ENCODE measurements at places on chromosomes 3 and 15.

GRCh38 chr3:61858054-61858453 lies 296.7 kb downstream of the PTPRG start:
- no peak for DNase-seq

- no peak for DNase-seq
Observed at GRCh38 chr15:33396475-33396874, 85.7 kb downstream of the RYR3 start.

GRCh38 chr3:117790235-117790987 lies 1080.8 kb downstream of the TUSC7 start:
- DNase-seq, result no peak

- no peak for DNase-seq
Observed at GRCh38 chr3:172716476-172716875, 5.6 kb upstream of the NCEH1 start.

DNA sequence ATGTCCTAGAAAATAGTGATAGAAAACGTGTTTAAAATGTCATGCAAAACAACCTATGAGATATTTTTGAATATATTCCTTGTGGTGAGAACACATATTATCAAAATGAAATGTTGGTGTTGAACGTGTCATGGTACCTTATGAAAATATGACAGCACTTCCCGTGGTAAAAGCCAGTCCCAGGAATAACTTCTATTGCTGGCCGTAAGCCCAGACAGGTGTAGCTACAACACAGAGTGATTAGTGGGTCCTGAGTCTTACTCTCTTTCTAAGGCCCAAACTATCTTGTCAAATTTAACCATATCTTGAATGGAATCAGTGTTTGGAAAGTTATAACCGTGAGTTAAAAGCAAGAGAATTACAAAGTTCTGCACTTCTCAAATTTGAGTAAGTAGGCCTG lies 24.1 kb downstream of the RARB start:
- no peak for DNase-seq

GRCh38 chr3:82186017-82186416 lies 424.6 kb upstream of the GBE1 start:
- DNase-seq, result no peak

Data from activated CD4-positive, alpha-beta T cell treated with anti-CD3 and anti-CD28 coated beads for 24 hours (primary cell).